ENCODE measurements at places on chromosomes 4 and X. TPM values are rescaled to one million over a fixed set of nuclear protein-coding genes. Genes with fewer than 3 reads are reported as not detected.

ASB9 gene
- total RNA-seq, result not detected

ADH1B gene
- total RNA-seq, result 535 TPM

ACSL1 gene
- total RNA-seq, result 26.2 TPM

PRRG1 gene
- 15.3 TPM for total RNA-seq

SPP1 gene
- 0.72 TPM for total RNA-seq

KIAA1210 gene
- total RNA-seq, result not detected

AMER1 gene
- 2.0 TPM for total RNA-seq

MAOA gene
- 4.7 TPM for total RNA-seq

NDP gene
- total RNA-seq, result 0.41 TPM

LONRF3 gene
- total RNA-seq, result not detected

LRPAP1 gene
- 87.7 TPM for total RNA-seq

SMR3B gene
- not detected for total RNA-seq

CFAP47 gene
- not detected for total RNA-seq

PAGE2B gene
- not detected for total RNA-seq

DCAF12L1 gene
- not detected for total RNA-seq

PPEF2 gene
- not detected for total RNA-seq

CA5B gene
- total RNA-seq, result 9.1 TPM

TAF7L gene
- total RNA-seq, result 0.98 TPM

CTSO gene
- 17.4 TPM for total RNA-seq

PRPS1 gene
- total RNA-seq, result 60.9 TPM

GPRIN3 gene
- 0.49 TPM for total RNA-seq

TEX13A gene
- total RNA-seq, result not detected

GATA1 gene
- total RNA-seq, result not detected

ZNF732 gene
- 0.57 TPM for total RNA-seq

MBNL3 gene
- total RNA-seq, result 10.2 TPM

CXCL5 gene
- total RNA-seq, result 0.36 TPM

PAGE1 gene
- not detected for total RNA-seq

USP17L5 gene
- total RNA-seq, result not detected

SPANXN2 gene
- total RNA-seq, result not detected

EFHC2 gene
- total RNA-seq, result 0.45 TPM

GCNA gene
- 2.3 TPM for total RNA-seq

SLC35A2 gene
- total RNA-seq, result 5.6 TPM

PRKG2 gene
- total RNA-seq, result 7.9 TPM

ITM2A gene
- total RNA-seq, result 3.3 TPM

IL3RA gene
- 0.09 TPM for total RNA-seq

HSFX3 gene
- not detected for total RNA-seq

WDFY3 gene
- total RNA-seq, result 86.9 TPM

METAP1 gene
- 57.5 TPM for total RNA-seq

MAGEA8 gene
- not detected for total RNA-seq

ARAP2 gene
- 1.5 TPM for total RNA-seq

Data from fibroblast of the aortic adventitia (primary cell).